ENCODE measurements at places on chromosomes 16 and 17.

DNA sequence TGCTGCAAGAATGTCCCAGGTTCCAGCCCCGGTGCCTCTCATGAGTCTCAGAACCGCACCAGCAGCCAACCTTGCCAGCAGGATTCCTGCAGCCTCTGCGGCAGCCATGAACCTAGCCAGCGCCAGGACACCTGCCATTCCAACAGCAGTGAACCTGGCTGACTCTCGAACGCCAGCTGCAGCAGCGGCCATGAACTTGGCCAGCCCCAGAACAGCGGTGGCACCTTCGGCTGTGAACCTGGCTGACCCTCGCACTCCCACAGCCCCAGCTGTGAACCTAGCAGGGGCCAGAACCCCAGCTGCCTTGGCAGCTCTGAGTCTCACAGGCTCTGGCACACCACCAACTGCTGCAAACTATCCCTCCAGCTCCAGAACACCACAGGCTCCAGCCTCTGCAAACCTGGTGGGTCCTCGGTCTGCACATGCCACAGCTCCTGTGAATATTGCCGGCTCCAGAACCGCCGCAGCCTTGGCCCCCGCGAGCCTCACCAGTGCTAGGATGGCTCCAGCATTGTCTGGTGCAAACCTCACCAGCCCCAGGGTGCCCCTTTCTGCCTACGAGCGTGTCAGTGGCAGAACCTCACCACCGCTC, 9.8 kb downstream of the ELOB start:
- DNase-seq, result no peak

- DNase-seq, result no peak
These were observed 57.9 kb downstream of the ADCY9 start for GRCh38 chr16:4058386-4058785.

- DNase-seq, result peak; percentile 83
These were observed 158.3 kb downstream of the RAB11FIP4 start for GRCh38 chr17:31549525-31550388.

GRCh38 chr16:52069866-52070265, 477.1 kb downstream of the TOX3 start:
- DNase-seq, result no peak

DNA sequence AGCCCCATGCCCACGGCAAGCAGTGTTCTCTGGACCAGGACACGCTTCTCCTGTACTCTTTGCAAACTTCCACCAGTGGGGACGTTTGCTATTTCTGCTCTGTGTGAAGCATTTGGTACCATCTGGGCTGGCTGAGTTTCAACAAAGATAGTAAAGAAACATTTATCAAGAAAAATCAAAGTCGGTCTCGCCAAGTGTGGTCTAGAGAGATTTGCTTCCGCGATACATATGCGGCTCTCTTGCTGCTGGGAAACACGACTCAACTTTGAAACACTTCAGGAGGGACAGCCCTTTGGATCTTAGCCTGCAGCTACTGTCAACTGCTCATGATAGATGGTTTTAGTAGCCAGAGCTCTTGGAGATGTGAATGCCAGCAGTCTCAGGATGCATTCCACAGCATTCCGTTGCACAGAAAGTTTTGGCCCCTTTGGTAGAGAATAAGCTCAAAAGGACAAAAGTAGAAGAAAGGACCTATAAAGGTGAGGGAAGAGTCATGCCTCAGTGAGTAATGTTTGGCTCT, 168.2 kb upstream of the CACNG3 start:
- DNase-seq, result no peak

DNA sequence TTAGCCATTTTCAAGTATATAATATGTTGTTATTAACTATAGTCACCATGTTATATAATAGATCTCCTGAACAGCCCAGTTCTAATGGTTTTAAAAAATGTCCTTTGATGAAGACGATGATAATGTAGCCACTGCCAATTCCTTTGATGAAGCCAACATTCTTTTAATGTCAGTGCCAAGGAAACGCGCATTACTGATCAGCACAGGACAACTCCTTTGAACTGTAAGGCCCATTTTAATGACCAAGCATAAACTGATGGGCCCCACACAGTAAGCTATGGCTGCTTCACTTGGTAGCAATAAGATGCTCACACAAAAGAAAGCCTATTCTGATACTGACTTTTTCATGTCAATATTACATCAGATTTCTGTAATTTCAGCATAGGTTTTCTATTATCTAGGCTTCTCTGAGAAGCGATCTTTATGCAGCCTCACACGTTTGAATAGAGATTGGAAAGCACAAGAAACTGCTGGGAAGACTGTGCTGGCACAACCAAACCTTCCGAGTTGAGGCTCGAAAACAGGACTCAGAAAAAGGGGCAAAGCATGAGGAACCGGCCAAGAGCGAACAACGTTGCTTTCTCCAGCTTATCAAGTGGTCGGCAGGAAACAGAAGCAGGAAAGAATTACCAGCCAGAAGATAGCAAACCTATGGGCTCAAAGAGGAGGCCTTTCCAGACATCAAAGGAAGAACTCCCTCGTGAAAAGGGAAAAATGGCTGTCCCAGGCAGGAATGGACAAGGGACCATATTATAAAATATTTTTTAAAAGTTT, 19.4 kb downstream of the ERN1 start:
- no peak for DNase-seq

GRCh38 chr17:81429821-81430551, 34.7 kb downstream of the BAHCC1 start:
- DNase-seq, result no peak

- no peak for DNase-seq
These were observed 862 bp downstream of the DCAKD start for GRCh38 chr17:45050481-45051059.

- DNase-seq, result no peak
These were observed 22.2 kb upstream of the CDH15 start for GRCh38 chr16:89149386-89149785.

Measured in effector memory CD8-positive, alpha-beta T cell (primary cell).